ENCODE measurements at places on chromosomes 1 and 21.

GRCh38 chr1:32695098-32695904, 7.3 kb downstream of the SYNC start:
- DNase-seq: no peak

DNA sequence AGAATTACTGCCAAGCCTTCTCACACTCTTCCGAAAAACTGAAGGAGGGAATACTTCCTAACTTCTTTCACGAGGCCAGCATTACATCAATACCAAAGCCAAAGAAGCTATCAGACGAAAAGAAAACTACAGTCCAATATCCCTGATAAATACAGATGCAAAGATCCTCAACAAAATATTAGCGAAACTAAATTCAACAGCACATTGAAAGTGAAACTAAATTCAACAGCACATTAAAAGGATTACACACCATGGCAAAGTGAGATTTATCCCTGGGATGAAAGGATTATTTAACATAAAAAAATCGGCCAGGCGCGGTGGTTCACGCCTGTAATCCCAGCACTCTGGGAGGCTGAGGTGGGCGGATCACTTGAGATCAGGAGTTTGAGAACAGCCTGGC, 176.8 kb downstream of the FAF1 start:
- no peak for DNase-seq

- no peak for DNase-seq
Observed at GRCh38 chr1:181101581-181102226, 13.2 kb downstream of the IER5 start.

DNA sequence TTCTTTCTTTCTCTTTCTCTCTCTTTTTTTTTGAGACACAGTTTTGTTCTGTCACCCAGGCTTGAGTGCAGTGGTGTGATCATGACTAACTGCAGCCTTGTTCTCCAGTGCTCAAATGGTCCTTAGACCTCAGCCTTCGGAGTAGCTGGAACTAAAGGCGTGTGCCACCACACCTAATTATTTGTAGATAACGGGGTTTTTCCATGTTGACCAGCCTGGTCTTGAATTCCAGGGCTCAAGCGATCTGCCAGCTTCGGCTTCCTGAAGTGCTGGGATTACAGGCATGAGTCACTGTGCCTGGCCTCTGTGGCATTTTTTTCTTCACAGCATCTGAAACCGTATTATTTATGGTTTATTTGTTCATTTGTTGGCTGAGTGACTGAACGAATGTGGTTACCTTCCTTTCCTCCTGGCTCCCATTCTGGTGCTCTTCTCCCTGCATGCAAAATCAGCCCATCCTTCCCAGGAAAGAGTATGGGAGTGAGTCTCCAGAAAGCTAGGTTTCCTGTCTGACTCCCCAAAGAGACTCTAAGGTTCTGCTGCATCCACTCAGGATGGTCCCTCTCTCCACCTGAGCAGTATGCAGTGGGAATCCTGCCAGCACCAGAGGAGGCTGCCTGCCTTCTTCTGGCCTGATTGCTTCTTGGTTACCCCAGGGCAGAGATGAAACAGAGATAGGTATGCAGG, 155.0 kb upstream of the BEND5 start:
- DNase-seq: no peak

DNA sequence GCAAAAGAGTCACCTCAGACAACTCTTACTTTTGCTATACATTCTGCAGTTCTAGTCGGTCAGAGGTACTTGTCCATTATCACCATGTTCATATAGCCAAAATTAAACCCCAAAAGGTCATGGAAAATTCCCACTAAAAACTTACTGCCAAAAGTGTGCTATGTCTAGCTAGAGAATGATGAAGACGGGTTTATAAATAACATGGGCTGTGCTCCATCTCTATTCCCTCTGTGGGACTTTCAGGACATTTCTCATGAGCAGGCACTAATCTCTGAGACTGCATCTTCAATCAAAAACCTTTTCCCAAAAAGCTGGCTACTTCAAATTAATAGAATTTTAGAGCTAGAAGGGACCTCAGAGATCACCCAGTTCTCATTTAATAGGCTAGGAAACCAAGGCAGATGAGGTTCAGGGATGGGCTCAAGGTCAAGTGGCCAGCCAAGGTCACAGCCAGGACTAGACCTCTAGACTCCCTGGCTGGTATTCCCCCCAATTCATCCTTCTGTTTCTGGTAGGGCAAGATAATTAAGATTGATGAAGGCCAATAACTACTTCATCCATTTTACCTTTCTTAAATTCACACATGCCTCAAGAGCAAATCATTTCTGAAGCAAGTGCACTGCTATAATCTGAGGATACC, 21.0 kb upstream of the MOB3C start:
- DNase-seq: no peak

DNA sequence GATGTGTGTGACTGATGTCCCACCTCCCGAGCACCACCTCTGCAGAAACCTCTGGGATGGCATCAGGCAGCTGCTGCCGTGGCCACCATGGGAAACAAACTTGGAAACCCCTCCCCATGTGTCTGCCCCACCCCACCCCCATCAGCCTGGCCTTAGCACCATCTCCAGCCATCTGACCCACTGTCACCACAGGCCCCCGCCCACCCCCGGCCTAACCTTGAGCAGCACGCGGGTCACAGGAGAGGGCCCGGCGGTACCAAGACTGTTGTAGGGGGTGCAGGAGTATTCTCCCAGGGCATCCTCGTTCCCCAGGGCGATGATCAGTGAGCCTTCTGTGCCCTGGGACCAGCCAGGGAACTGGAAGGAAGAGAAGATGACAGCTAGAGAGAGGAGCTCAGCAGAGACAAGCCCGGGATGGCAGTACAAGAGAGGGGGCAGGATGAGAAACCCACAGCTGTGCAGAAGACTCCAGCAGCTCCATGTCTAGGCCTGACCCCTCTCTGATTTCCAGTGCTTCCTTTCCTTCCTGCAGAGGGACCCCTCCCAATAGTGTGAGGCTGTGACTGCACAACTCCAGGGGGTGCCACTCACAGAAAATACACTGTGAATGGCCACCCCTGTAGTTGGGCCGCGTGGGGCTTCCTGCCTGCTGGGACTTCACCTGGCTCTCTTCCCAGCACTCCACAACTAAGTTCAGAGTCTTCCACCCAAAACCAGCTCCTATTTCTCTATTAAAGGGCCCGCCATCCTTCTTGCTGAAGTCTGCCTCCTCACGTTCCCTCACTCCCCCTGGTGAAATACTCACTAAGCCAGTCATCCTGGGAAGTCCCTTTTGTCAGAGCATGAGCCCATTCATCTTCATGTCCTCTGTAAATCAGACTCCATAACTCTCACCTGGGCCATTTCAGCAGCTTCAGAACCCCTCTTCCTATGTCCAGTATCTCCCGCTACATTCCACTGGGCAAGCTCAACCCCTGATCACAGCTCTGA, 7.3 kb upstream of the TAGLN2 start:
- no peak for DNase-seq

DNA sequence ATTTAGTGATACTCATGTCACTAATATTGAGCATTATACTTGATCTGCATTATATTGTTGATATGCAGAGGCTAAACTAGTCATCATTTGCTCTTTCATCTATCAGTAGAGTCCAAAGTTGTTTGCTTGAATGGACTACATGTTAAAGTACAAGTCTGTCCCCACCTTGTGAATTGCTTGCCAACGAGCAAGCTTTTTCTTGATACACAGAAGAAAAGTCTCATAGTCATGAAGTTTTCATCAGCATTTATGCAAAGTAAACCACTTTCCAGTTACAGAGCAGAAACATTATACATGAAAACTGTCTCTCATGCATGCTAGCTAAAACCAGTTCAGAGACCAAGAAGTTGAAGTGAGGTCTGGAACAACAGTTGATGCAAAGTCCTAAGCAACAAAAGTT, 13.0 kb downstream of the SFPQ start:
- no peak for DNase-seq

DNA sequence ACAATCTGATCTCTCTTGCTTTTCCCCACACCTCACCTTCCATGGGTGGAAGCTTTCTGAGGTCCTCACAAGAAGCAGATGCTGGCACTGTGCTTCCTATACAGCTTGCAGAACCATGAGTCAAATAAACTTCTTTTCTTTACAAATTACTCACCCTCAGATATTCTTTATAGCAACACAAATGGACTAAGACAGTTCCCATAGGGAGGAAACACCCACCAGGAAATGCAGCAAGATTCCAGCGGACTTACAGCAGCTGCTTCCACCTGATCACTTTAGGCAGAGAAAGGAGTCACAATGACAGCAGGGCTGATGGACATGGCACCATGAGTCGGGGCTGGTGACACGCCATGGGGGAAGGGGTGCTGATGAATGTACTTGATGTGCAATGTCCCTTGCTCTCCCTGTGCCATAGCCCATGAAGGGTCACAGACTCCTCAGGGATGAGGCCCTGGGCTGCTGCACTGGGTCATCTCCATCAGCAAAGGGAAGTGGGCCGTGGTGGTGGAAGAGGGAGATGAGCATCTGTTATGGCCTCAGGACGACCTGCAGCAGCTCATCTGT, 53.9 kb downstream of the PRSS38 start:
- DNase-seq: no peak

- no peak for DNase-seq
Observed at GRCh38 chr1:179883745-179884138, 1.7 kb downstream of the TOR1AIP1 start.

GRCh38 chr1:23216771-23217420, 406 bp downstream of the HTR1D start:
- no peak for DNase-seq

DNA sequence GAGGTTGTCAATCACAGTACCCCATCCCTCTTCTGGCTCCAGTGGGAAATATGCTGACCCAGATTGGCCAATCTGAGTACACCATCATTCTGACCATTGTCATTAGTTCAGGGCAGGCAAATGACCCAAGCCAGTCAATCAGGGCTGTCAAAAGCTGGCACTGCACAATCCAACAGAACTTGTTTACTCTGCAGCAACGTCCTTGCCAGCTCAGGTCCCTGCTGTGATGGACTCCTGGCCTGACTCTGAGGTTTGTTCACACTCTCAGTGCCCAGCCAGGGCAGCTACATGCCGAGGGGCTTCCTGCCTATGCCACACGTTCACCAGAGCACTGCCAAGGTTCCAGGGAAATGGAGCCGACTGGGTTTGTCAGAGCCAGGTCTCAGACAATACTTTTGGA, 14.7 kb upstream of the OVAAL start:
- DNase-seq: no peak

DNA sequence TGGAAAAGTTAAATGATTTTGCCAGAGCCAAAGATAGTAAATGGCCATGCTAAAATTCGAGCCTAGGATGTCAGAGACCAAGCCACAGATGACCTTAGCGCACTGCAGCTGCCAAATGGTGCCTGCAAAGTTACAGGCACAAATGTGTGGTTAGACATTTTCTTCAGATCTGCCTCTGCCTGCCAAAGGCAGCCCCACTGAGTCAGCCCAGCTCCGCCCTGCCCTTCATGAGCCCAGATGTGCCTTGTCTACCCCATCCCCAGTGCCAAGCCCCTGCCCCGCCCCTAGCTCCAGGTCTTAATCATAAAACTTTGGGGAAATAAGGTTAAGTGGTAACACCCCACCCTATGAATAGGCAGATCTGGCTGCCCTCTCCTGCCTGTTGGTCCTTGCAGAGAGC, 105.9 kb downstream of the DTL start:
- DNase-seq: no peak

GRCh38 chr1:237139732-237140131, 97.7 kb downstream of the RYR2 start:
- no peak for DNase-seq

GRCh38 chr1:173329726-173330125, 122.6 kb upstream of the TNFSF4 start:
- no peak for DNase-seq

DNA sequence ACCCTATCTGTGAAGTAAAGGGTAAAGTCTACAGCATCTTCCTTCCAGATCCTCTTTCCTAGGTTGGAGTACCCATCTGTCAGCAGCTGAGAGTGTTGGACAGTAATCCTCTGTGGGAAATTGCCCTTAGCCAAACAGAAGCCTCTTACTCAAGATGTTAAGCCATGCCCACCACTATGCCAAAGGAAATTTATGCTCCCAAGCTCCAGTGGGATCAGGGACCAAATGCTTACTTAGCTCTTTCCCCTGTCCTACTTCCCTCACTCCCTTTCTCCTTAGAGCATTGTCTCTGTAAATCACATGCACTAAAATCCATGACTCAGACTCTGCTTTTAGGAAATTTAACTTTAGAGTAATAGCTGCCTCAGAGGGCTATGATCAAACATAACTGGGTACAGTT, 254.0 kb downstream of the BRINP2 start:
- no peak for DNase-seq

GRCh38 chr1:42743317-42744147, 3.5 kb upstream of the CLDN19 start:
- no peak for DNase-seq

DNA sequence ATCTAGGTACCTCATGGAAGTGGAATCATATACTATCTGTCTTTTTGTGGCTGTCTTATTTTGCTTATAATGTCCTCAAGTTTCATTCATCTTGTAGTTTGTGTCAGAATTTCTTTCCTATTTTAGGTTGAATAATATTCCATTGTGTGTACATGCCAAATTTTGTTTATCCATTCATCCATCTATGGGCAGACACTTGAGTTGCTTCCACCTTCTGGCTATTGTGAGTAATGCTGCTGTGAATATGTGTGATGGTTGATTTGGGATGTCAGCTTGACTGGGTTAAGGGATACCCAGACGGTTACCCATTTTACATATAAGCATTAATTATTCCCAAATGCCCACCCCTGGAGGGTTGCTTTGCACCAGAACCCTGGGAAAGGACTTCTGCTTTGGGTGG, 477.5 kb downstream of the PTPRU start:
- no peak for DNase-seq

GRCh38 chr1:70486676-70487458, 75.8 kb downstream of the CTH start:
- DNase-seq: no peak

DNA sequence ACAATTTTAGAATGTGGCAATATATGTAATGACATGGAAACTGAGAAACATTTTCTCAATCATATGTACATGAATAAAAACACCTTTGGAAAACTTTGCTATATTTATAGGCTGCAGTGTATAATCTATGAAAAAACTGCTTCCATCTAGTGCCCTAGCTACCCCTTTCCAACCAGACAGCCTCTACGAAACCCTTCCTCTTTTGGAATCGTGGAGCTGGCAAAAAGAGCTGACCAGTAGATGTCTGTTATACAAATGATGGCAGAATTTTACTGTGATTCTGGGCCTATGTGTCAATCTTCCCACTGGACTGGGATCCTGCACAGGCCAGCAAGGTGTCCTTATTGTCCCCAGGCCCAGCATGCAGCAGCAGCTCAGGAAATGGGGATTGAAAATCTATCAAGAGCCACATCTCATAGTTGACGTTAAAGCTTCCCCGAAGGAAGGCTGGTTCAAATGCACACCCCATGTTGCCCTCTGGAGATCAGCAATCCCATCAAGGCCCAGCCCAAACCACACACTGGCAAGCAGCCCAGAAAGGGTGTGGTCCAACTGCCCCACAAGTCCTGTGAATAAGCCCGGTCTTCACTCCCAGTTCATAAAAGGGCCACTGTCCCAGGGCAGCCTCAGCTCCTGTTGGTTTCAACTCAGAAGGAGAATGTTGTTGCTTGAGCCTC, 8.8 kb upstream of the FAM20B start:
- no peak for DNase-seq

DNA sequence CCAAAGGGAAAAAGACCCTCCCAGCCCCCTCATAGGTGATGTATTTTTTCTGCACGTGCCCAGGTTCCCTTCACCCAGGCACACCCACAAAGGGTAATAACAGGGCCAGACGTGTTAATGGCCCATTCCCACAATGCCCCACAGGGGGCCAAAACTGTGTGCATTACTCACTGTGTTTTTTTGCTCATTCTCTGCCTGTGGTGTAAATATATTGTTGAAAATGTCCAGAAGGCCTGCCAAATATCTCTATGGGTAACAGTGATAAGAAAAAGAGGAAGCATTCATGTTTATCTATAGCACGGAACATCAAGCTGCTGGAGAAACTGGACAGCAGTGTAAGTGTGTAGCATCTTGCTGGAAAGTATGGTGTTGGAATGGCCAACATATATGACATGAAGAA, 21.9 kb downstream of the RHEX start:
- no peak for DNase-seq
